MV-4-11 (cell line): ENCODE measurements at places on chromosomes 3 and 15.
A peak's percentile ranks its signal among the peaks of the same experiment; 100 is the strongest.

- no peak for DNase-seq
Measured at GRCh38 chr3:136818191-136818768, 646 bp upstream of the SLC35G2 start.

GRCh38 chr3:13610006-13610570 lies 61.2 kb downstream of the FBLN2 start:
- no peak for DNase-seq

GRCh38 chr3:38177181-38177580 lies 11.8 kb downstream of the OXSR1 start:
- DNase-seq = no peak

- DNase-seq = peak; percentile 73
Measured at GRCh38 chr3:141460097-141460704, 26.6 kb upstream of the RASA2 start.

- DNase-seq = no peak
Measured at GRCh38 chr15:90037511-90037860, 36.4 kb downstream of the ZNF710 start.

DNA sequence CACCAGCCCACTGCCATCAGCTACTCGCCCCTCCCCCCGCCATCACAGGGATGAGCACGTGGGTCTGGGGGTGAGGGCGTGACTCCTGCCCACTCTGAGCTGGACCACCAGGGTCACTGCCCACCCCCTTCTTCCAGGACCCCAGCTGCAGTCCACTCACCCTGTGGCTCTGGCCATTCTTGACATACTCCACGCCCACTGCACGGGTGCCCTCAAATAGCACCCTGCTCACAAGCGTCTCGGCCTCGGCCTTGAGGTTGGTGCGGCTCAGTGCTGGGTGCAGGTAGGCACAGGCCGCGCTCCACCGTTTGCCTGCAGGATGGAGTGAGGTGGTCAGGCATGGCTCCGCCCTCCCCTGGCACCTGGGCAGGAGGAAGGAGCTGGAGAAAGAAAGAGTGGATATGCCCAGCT lies 23.9 kb downstream of the CHDH start:
- no peak for DNase-seq

DNA sequence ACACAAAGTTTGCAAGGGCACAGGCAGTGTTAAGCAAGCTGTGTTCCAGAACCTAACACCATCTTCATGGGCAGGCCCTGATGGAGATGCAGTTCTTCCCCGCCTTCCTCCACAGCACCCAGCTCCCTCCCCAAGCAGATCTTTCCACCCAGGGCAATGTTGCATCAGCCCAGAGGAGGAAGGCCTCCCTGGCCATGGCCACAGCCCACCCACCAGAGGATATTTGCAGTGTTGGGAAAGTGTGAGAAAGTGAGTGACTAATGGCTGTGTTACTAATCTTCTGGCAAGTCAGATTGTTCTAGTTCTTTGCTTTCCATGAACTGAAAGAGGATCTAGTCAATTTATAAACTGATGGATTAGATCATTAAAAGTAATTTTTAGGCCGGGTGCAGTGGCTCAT lies 42.0 kb upstream of the ATP10A start:
- DNase-seq = peak; percentile 97

GRCh38 chr3:195212033-195212748 lies 58.8 kb downstream of the XXYLT1 start:
- no peak for DNase-seq

DNA sequence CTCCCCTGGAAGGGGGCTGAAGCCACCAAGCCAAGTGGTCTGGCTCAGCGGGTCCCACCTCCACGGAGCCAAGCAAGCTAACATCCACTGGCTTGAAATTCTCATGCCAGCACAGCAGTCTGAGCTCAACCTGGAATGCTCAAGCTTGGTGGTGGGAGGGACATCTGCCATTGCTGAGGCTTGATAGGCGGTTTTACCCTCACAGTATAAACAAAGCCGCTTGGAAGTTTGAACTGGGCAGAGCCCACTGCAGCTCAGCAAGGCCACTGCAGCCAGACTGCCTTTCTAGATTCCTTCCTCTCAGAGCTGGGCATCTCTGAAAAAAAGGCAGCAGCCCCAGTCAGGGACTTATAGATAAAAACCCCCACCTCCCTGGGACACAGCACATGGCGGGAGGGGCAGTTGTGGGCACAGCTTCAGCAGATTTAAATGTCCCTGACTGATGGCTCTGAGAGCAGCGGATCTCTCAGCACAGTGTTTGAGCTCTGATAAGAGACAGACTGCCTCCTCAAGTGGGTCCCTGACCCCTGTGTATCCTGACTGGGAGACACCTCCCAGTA lies 23.2 kb upstream of the IGSF10 start:
- no peak for DNase-seq
